ENCODE measurements at places on chromosomes 1 and 21.
A peak's percentile ranks its signal among the peaks of the same experiment; 100 is the strongest.

- peak; percentile 43 for DNase-seq
Measured at GRCh38 chr1:25797939-25798338, 2.1 kb upstream of the SELENON start.

GRCh38 chr1:161089938-161090337, 580 bp upstream of the NECTIN4 start:
- DNase-seq = no peak

- DNase-seq = peak; percentile 85
Measured at GRCh38 chr1:36150296-36151133, 1.2 kb upstream of the TRAPPC3 start.

DNA sequence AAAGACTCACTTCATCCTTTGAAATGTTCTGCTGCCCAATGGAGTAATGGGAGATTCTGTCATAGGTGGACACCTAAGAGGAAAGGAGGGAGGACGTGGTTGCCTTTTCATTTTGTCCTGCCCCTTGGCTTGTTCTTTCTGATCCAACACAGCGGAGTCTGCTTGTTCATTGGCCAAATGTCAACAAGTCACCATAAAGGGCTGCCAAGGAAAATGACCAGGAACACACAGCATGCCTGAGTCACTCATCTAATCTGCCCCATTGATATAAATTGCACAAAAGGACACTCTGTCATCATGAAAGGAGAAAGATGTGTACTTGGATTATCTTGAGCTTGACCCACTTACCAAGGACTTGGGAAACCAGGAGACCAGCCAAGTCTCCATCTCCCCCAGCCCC, 422.9 kb downstream of the SETD4 start:
- DNase-seq = no peak

DNA sequence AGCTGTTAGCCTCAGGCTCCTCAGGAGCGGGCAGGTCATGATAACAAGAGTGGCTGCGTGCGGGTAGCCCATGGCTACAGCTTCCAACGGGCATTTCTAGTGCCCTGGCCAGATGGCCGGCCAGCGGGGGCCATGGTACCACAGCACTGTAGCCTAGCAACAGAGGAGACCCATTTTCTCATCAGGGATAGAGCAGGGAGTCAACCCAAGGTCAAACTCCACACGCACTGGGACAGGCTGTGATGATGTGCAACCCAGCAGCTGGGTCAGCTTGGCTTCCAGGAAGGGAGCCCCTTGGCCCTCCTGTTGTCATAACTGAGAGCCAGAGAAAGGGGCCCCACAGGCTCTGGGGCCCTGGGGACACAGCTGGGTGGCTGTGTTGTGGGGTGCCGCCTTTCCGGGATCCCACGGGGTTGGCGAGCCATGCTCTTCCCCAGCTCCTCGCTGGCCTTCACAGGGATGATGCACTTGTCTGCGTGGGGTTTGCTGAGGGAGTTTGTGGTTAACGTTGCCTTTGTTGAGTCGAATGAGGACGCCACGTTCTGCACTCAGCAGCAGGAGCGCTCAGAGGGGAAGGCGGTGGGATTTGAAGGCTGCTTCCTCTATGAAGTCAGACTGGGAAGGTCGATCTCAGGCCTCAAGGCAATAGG, 46.3 kb downstream of the COL18A1 start:
- no peak for DNase-seq

DNA sequence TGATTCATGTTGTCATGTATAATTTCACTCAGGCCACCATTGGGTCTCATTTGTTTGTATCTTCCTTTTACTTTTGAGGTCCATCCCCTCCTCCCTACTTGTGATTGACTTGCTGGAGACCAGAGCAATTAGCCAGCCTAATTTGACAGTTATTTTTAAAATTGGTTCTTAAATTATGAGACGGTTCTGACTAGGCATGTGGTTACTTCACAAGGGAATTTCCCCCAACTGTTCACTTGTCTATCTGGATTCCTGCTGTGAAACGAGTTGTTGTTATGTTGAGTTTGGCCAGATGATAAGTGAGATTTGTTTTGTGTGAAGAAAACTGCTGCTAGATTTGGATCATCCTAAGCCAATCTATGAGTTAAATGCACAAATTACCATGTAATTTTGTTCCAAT, 359.1 kb downstream of the BARHL2 start:
- no peak for DNase-seq

- DNase-seq = no peak
Measured at GRCh38 chr21:36973986-36974850, 7.7 kb upstream of the HLCS start.

- no peak for DNase-seq
Measured at GRCh38 chr1:211951856-211952255, 83.5 kb downstream of the INTS7 start.

DNA sequence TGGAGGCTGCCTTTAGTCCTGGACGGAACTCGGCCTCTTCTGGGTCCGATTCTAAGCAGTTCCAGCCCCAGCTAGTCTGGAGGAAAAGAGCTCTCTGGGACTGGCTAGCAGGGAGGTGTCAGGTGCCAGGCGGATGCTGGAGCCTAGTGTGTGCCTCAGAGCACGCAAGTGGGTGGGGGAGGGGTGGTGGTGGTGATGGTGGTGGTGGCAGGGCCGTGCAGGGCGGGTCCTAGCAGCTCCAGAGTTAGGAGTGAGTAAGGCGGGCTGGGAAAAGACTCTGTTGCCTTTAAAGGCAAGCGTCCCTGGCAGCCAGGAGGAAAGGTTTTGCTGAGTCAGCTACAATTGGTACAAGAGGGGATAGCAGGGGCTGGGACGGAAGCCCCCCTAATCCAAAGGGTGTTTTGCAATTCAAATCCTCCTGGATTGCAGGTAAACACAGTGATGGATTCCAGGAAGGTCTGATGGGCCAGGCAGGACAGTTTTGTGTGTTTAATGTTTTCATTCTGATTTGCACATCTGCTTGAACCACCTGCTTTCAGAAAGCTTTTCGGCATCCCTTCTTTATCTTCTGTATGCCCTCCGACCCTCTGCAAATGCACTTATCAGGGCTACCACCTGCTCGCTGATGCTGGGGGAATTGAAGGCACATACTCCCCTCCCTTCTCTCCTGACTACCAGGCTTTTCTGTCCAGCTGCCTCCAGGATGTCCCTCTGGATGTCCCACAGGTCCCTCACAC, 4.1 kb upstream of the SLC2A1 start:
- DNase-seq = no peak

- no peak for DNase-seq
Measured at GRCh38 chr1:174605198-174605597, 157.4 kb downstream of the GPR52 start.

GRCh38 chr1:53589043-53589887, 130.1 kb downstream of the DMRTB1 start:
- DNase-seq = no peak

DNA sequence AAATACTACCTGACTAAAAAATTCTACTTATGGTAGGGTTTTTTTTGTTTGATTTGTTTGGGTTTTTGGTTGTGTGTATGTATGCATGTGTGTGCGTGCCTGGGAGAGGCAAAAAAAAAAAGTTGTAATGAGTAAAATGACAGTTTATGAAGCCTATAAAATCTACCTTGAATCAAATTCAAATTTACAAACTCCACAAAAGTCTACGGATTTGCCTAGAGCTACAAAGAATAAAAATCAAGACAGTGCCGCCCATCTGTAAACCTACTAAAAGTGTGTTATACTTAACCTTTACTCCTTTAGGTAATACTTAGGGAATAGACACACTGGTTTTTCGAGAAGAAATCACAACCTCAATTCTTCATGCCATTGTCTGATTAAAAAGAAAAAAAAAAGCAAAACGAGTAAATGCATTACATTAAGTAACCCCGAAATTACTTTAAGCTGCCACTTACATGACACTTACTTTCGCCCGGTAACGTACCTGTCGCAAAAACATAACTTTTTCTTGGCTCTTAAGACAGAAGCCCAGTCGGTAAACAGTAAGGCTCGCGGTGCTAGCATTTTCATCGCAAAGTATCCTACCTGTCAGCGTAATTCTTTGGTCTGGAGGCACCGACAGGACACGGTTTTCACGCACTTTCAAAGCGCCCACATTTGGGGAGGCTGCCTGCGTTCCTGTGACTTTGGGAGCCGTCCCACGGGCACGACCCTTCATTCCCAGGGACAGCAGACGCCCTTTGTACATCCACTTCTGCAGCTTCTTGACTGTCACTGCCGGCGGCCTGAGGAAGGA, 951 bp downstream of the SYDE2 start:
- DNase-seq = no peak

- no peak for DNase-seq
Measured at GRCh38 chr1:211092955-211093354, 41.0 kb downstream of the KCNH1 start.

DNA sequence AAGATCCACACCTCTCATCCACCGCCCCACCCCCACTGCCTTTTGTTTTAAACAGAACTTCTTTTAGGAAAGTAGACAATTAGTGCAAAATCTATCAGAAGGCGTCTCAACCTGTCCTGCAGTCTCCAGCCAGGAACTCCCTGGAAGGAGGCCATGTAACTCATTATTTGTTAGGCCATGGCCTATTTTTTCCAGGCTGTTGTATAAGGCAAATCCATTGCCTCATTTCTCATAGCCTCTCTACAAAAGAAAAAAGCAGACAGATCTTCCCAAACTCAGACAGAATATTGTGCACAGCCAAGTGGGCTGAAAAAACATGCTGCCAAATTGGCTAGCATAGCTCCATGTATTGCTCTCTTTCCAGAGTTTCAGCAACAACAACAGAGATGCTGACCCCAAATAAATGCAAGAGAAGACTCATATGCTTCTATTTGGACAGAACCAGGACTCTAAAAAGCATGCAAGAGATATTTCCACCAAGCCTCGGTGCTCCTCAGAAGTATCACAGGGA, 770.7 kb upstream of the CXADR start:
- no peak for DNase-seq

DNA sequence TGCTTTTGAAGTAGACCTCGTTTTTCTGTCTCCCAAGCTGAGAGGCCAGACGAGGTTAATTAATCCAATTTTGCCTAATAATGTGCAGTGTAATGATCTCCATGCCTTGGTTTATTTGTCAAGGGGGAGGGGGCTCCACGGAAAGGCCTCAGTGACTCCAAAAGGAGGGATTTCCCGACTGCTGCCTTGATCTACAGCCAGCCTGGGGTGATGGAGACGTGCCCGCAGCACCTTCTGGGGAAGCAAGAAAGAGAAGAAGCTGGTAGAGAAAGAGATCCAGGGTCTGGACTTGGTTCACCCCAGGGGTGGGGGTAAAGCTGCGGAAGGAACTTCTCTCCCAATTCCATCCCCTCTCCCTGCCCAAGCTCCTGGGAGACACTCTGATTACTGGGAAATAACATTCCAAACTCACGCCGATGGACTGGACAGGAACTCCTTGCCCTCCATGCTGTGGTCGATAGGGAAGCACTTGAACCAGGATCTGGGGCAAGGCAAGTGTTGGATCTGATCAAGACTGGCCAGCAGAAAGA, 44.1 kb upstream of the SIM2 start:
- no peak for DNase-seq

DNA sequence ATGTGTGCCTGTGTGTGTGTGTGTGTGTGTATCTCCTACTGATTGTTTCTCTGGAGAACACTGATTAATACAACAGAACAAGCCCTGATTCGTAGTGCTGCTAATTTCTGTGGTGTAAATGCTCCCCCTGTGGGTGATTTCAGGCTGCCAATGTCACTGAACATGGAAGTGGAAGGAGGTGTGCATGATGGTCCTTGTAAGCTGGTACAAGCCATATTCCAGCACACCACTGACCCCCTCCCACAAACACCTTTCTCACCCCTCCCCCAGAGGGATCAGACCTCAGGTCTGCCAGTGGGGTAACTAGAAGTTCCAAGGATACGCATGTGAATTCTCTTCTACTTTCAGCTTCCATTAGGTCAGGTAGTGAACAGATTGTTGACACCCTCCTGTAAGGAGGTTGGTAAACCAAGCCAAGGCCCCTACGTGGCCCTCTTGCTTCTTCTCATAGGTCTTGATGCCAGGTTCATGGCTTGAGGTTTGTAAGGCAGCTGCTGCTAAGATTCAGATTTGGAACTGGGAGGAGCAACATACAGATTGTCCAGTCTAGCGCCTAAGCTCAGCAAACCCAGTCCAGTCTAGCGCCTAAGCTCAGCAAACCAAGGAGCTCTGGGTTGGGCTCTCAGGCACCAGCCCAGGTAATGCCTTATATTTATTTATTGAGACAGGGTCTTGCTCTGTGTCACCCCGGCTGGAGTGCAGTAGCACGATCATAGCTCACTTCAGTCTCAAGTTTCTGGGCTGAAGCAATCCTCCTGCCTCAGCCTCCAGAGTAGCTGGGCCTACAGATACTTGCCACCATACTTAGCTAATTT, 38.7 kb downstream of the DHCR24 start:
- no peak for DNase-seq

GRCh38 chr1:10601342-10602070, 126.8 kb downstream of the PEX14 start:
- no peak for DNase-seq

- no peak for DNase-seq
Measured at GRCh38 chr1:21050031-21050430, 126.7 kb downstream of the EIF4G3 start.

DNA sequence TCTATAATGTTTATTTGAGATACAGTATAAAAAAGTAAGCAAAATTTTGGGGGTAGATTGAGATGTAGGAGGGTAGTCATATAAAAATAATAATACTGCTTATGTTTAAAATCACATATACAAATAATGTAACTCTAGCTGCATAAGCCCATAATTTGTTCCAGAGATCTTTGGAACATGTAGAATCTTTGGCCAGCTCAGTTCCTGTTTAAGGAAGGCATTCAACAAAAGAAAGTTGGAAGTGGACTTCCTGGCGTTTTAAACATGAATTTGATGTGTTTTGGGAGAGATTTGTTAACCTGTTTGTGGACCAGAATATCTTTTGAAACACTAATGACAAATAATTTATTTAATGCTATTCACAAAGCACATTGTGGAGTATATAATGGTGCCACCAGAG, 27.7 kb downstream of the GIPC2 start:
- DNase-seq = no peak

- no peak for DNase-seq
Measured at GRCh38 chr1:88275259-88275862, 408.7 kb upstream of the PKN2 start.

- DNase-seq = no peak
Measured at GRCh38 chr1:59685666-59686065, 129.1 kb upstream of the HOOK1 start.

- DNase-seq = no peak
Measured at GRCh38 chr1:110565565-110565964, 40.6 kb downstream of the KCNA2 start.

GRCh38 chr1:79716447-79716846, 709.9 kb upstream of the ADGRL4 start:
- no peak for DNase-seq

DNA sequence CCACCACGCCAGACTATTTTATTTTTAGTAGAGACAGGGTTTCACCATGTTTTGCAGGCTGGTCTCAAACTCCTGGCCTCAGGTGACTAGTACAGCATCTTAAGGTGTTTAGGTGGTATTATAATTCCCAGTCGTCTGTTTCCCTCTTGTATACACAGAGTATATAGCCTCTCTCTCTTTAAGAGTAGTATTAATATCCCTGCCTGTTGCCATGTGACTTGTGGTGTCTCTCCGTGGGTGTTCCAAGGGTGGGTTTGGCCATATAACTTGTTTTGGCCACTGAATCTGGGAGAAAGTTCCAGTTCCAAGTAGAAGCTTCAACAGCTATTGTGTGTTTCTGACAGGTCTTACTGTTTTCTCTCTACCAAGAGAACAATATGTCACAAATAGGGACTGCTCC, 29.6 kb downstream of the EPS15 start:
- no peak for DNase-seq

GRCh38 chr1:222546548-222547259, 1.2 kb downstream of the HHIPL2 start:
- no peak for DNase-seq
